ENCODE measurements at places on chromosomes 11 and 22.

DNA sequence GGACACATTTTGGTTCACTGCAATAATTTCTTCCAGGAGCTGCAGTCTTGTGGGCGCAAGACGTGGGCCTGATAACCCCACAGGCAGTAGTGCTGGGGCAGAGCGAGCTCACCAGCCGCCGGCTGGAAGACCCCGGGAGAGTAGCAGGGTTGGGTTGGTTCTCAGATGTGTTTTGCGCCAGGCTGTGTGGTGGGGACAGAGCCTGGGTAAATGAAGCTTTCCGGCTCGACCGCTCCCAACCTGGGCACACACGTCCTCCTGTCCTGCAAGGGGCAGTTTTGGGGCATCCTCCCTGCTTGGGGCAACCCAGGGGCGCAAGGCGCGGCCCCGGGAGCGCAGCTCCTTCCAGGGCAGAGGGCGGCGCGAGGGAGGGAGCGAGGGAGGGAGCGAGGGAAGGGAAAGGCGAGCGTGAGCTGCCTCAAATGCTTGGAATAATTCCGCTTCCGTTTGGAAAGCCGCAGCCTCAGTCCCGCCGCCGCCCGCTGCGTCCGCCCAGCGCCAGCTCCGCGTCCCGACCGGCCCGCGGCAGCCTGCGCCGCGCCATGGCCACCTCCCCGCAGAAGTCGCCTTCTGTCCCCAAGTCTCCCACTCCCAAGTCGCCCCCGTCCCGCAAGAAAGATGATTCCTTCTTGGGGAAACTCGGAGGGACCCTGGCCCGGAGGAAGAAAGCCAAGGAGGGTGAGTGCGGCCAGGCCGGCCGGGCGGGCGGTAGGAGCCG, at the start of gene PARVA:
Gene PARVA (plus strand): TSS at position 466 of the 718 bp plus-strand sequence. CDS start 77 bp downstream, at position 543.
- H3K4me1 ChIP-seq, result peaks cover 55% of the 10 kb centered on the region
- peaks cover 6% of the 10 kb centered on the region for H3K36me3 ChIP-seq
- H3K27ac ChIP-seq, result peak within 1 kb of the TSS; percentile 95
- peak; percentile 81 for DNase-seq
- peak within 1 kb of the TSS; percentile 80 for H3K4me3 ChIP-seq

DNA sequence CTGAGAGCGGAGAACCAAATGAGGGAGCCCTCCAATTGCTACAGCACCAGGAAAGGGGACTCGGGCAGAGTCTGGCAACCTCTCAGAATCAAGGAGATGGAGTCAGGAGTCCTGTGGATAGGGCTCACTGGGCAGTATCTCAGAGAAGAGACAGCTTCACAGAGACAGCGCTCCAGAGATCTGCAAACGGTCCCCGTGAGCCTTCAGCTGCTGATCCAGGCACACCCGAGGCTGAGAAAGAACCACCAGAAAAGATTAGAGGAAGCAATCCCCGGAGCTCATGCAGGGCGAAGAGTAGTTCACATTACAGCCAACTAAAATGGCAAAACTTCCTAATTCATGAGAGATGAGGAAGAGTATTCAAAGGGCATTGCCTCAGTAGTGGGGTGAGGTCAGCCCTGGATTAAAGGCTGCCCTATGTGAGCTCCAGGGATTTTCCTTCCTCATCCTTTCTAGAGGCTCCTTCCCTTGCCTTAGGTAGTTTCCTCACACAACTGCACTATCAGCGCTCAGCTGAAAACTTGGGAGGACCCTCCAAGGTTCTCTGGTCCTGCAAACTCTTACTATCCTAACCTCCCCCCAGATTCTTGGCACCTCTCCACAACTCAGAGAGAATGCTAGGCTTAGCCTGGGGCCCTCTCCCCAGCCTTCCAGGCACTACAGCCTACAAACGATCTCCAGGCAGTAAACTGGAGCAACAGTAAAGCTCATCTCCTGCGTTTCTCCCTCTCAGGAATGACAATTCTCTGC, 23.7 kb downstream of the SCN4B start:
- no peak for DNase-seq
- no peak overlapping the region for H3K27ac ChIP-seq
- peaks cover 4% of the 10 kb centered on the region for H3K4me1 ChIP-seq
- no peaks in the 10 kb centered on the region for H3K36me3 ChIP-seq

DNA sequence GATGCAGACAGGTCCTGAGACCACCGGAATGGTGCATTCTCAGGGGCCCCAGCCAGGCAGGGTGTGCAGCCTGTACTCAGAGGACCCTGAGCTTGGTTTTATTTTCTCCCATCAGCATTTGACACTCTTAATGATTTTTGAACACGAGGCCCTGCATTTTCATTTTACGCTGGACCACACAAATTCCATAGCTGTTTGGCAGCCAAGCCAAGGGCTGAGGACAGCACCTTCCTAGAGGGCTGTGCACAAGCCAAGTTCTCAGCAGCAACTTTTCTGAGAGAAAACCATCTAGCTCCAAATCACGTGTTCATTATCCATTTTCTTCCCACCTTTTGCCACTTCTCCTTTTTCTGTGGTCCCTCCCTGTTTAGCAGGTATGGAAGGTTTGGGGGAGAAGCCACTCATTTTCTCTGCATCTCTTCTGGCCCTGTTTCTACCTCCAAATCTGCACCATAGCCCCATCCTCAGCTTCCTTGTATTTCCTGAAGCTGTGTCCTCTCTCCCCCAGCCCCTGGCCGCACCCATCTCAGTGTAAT, 60.4 kb downstream of the TRAF6 start:
- H3K4me3 ChIP-seq, result no peak overlapping the region
- peaks cover 38% of the 10 kb centered on the region for H3K4me1 ChIP-seq
- H3K27ac ChIP-seq, result no peak overlapping the region
- no peak for DNase-seq

DNA sequence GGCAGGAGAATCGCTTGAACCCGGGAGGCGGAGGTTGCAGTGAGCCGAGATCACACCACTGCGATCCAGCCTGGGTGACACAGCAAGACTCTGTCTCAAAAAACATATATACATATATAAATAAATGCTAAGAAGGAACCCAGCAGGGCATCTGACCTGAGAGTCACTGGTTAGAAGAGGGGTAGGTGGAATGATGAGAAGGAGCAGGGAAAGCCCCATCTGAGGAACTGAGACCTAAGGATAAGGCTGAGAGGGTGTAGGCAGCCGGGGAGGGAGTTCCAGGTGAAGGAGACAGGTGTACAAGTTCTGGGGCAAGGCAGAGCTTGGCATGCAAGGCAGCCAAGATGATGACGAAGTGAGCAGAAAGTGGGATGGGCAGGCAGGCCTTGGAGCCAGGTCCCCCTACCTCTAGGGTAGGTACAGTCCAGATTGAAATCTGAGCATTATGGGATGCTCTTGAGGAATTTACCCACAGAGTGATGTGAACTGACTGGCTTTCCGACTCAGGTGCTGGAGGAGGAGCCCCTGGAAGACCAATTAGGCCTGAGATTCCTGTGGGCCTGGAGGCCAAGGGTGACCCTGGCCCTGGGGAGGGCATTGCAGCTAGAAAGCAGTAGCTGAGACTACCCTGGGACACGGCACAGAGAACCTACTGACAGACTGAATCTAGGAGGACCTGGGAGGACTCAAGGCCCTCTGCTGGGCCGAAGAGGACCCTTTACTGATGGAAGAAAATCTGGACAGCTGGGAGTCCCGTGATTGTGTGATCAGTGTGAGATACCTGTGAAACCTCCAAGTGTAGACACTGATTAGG, 22.8 kb downstream of the KLHL22 start:
- no peak for DNase-seq
- no peaks in the 10 kb centered on the region for H3K27me3 ChIP-seq
- peaks cover 6% of the 10 kb centered on the region for H3K4me1 ChIP-seq
- H3K4me3 ChIP-seq, result no peak overlapping the region

- peaks cover 75% of the 10 kb centered on the region for H3K4me1 ChIP-seq
- no peaks in the 10 kb centered on the region for H3K36me3 ChIP-seq
- no peaks in the 10 kb centered on the region for H3K27me3 ChIP-seq
- H3K4me3 ChIP-seq, result no peak overlapping the region
Observed at GRCh38 chr11:75823415-75823814, 8.4 kb downstream of the UVRAG start.

DNA sequence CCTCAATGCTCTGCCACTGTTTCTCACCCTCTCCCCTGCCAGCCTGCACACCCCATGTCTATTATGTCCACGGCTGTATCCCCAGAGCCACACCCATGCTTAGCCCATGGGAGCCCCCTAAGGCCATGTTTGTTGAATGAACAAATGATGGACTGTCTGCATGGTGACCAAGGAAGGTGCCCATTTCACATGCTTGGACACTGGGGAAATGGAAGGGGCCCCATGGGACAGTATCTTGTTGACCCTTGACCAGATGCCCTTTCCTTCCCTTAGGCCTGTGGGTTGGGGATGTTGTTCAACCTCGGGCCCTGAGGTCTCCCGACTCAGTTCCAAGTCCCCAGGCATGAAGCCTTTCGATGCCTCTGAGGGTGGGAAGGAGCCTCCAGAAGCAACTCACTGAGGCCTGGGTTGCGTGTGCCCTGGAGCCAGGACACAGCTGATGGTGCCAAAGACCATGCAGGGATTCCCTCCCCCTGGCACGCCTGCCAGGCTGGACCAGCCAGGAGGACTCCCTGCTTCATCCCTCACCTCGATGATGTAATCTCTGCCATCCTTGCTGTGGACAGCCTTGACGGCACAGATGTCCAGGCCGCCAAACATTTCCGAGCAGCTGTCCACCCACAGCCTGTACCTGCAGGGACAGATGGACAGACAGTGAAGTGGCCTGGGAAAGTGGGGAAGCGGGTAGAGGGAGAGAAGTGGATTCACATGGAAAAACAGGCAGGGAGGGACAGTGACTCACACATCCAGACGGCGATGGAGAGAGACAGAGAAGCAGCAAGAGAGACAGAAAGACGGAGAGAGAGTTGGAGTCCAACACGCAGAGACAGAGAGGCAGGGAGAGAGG, 58.9 kb downstream of the FBXO7 start:
- H3K27ac ChIP-seq, result peak overlapping the region; percentile 23
- no peak for DNase-seq
- H3K4me3 ChIP-seq, result no peak overlapping the region
- H3K4me1 ChIP-seq, result peaks cover 25% of the 10 kb centered on the region
- no peaks in the 10 kb centered on the region for H3K27me3 ChIP-seq

- H3K4me1 ChIP-seq, result no peaks in the 10 kb centered on the region
- H3K27ac ChIP-seq, result no peak overlapping the region
- H3K27me3 ChIP-seq, result no peaks in the 10 kb centered on the region
- no peak overlapping the region for H3K4me3 ChIP-seq
Observed at GRCh38 chr11:97140885-97141494, 751.2 kb downstream of the JRKL start.

- H3K36me3 ChIP-seq, result no peaks in the 10 kb centered on the region
- H3K4me3 ChIP-seq, result no peak overlapping the region
- DNase-seq, result no peak
- no peaks in the 10 kb centered on the region for H3K4me1 ChIP-seq
- no peak overlapping the region for H3K27ac ChIP-seq
Observed at GRCh38 chr11:117855912-117856651, 20.4 kb downstream of the FXYD6 start.

DNA sequence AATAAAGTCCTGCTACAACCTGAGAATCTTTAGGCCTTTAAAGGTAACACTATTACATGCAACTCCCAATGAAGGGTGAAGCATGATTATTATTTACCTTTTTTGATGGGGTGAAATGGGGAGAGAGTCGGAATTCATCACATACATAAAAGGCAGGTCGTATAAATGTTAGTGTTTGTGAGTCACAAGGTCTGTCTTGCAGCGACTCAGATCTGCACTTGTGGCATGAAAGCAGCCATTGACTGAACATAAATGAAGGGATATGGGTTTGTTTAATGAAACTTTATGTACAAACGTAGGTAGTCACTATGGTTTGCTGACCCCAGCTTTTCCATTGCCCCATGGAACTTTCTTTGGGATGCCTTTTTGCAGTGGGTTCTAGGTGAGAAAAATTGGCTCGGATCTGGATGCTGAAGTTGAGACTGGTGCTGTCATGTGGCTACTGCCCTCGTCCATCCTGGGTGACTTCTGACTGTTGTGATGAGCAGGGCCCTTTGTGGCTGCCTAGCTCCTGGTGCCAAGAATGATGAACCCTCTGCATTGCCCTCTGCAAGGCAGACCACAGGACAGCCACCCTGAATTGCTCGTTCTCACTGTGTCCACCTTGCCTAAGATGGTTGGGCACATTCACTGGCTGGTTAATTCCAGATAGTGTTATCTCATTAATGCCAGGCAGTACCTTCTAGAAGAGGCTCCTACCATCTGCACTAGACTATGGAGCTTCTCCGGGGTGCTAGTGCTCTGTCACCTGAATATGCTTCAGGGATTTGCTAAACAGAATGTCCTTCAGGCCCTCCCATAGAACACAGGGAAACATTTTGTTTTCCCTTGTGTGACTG, 11.3 kb downstream of the GGTLC2 start:
- H3K27ac ChIP-seq, result no peak overlapping the region
- H3K27me3 ChIP-seq, result no peaks in the 10 kb centered on the region
- DNase-seq, result no peak
- H3K36me3 ChIP-seq, result no peaks in the 10 kb centered on the region
- H3K4me1 ChIP-seq, result no peaks in the 10 kb centered on the region

DNA sequence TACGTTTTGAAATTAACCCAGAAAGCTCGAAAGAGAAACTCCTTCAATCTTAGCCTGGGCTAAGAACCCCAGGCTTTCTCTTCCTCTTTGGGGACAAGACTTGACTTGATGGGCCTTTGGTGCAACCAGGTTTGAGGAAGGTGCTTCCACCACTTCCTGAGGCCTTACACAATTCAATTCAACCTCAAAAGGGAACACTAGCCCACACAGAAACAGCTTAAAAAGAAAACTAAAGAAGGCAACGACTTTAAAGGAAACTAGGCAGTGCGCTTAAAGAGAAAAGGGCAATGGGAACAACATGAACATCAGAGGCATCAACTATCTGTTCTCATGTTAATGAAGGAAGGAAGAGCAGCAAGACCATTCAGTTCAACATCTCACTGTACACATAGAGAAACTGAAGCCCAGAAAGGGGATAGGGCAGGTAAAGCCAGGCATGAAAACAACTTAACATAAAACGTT, 24.8 kb downstream of the PAK1 start:
- H3K4me3 ChIP-seq, result no peak overlapping the region
- no peaks in the 10 kb centered on the region for H3K4me1 ChIP-seq
- H3K27me3 ChIP-seq, result no peaks in the 10 kb centered on the region
- H3K36me3 ChIP-seq, result no peaks in the 10 kb centered on the region
- no peak for DNase-seq

DNA sequence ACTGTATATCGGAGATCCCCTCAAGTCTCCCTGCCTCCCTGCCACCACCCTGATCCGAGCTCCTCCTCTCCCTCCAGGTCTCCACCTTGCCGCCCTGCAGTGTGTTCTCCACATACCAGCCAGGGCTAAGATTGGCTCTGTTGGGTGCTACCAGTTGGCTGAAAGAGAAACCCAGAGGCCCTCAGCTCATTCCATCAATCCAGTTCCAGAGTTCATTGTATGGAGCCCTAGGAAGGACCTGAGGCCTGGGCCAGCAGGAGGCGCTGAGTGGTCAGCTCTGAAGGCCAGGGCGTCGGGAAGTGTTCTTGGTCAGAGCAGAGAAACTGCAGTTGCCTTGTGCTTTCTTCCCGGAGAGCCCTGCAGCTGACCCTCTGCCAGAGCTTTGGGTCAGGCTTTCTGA, 2.2 kb upstream of the TOP3B start:
- no peaks in the 10 kb centered on the region for H3K4me1 ChIP-seq
- H3K4me3 ChIP-seq, result no peak overlapping the region

GRCh38 chr11:12066056-12066798, 44.2 kb upstream of the MICAL2 start:
- no peak overlapping the region for H3K4me3 ChIP-seq
- no peaks in the 10 kb centered on the region for H3K27me3 ChIP-seq
